HS-27A (cell line): ENCODE measurements at places on chromosomes 2 and 18.

DNA sequence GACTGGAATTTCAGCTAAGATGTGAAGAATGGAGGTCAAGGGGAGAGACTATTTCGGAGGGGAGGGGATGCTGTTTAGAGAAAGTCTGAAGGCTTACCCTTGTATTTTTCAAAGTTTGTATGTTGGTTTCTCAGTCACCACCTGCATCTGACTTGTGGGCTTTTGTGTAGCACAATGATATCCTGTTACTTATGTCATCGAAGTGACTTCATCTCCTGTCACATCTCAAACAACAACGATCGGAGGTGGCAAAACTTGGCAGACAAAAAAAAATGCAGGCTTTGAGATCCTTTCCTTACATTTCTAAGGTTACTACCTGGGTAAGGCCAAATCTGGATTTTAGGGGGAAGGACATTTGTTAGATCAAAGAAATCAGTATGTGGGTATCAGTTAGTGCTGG, 11.7 kb upstream of the CXCR4 start:
- DNase-seq: no peak

DNA sequence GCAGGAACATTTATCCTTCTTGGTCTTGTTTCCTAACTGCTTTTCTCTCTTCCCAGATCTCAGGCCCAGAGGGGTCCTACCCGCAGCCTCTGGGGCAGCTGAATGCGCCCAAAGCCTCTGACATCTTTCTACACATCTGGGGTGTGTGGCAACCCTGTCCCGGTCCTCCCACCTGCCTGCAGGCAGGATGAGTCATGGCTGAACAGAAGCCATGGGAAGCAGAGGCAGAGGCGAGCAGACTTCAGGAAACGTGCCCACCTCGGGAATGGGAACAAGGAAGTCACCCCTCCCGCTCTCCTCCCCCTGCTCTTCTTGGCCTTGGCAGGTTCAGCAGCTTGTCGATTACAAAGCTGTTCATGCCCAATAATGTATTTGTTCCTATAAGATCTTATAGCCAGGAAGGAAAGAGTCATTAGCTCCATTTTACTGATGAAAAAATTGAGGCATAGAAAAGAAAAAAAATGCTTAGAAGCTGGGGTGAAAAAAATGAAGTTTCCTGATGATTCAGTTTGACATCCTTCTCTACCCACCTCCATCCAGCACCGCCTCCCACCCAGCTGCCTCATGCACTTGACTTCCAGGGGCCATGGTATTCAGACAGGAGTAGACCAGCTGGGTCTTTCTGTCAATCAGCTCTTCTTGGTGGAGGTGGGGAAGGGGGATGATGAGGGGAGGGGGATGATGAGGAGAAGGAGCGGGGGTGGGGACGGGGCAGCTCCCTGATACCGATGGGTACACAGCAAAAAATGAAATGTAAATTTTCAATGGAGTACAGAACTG, 10.4 kb upstream of the KCNF1 start:
- DNase-seq: no peak

- no peak for DNase-seq
These were observed 47.5 kb downstream of the ANKRD44 start for GRCh38 chr2:197263077-197263476.

- DNase-seq: no peak
These were observed 226.9 kb upstream of the DTNA start for GRCh38 chr18:34483198-34483597.

DNA sequence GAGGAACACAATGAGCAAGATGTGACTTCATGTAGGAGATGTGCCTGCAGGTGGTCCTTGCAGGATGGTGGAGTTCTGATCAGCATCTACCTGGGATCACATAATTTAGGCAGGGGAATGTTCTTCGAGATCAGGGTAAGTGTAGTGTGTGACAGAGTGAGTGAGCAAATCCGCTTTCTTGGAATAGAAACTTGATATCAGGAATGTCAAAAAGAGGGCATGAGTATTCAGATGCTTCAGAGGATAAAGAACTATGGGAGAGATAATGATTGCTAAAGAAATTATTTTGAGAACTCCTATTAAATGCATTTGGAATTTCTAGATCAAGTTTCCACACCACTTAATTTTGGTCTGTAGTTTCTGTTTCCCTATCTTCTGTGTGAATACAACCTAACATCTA, 463.6 kb upstream of the SLC14A2 start:
- DNase-seq: no peak

GRCh38 chr2:179569831-179570233, 291.6 kb downstream of the ZNF385B start:
- no peak for DNase-seq

GRCh38 chr18:41618147-41618546, 336.9 kb upstream of the PIK3C3 start:
- DNase-seq: no peak

- no peak for DNase-seq
These were observed 48.1 kb downstream of the EIPR1 start for GRCh38 chr2:3329491-3329890.

DNA sequence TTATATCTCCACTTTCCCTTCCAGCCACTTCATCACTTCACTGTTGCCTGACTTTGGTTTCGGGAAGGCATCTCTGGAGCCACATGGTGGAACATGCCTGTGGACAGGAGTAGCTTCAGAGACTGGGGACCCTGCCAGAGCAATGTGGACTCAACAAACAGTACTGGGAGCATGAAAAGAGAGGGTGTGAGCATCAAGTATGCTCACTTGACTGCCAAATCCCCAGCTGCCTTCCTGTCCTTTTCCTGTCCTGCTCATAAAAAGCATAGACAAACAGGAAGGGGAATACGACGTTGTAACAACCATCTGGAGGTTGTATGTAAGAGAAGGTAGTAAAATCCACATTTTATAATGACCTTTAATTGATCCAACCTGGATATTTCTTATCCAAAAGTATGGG, 61.3 kb upstream of the CSRNP3 start:
- DNase-seq: no peak

GRCh38 chr2:9092383-9093282, 89.1 kb upstream of the MBOAT2 start:
- no peak for DNase-seq
